Fibroblast of the aortic adventitia (primary cell): ENCODE measurements at places on chromosomes 5 and 9. TPM values are rescaled to one million over a fixed set of nuclear protein-coding genes. Genes with fewer than 3 reads are reported as not detected.

DNA sequence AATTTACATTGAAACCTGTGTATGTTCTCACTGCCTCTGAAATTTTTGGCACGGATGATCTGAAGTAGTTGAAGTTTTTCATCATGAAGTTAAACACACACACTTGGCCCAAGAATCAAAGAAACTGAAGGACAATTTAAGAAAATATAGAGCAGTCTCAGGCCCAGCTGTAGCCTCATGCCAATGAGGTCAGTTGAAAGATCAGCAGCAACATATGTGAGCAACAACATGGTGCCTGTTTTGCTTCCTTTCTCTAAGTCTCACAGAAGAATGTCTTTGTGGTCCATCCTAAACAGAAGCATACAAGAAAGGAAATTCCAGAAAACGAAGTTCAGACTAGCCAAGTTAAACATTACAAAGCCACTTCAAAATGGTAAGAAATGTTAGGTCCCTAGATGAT lies 1737.2 kb downstream of the MAT2B start:
- peak; percentile 4 for DNase-seq

- no peak for DNase-seq
Observed at GRCh38 chr9:130885484-130886375, 10.9 kb downstream of the QRFP start.

GRCh38 chr5:43571237-43571636 lies 14.4 kb upstream of the PAIP1 start:
- DNase-seq = peak; percentile 67

DNA sequence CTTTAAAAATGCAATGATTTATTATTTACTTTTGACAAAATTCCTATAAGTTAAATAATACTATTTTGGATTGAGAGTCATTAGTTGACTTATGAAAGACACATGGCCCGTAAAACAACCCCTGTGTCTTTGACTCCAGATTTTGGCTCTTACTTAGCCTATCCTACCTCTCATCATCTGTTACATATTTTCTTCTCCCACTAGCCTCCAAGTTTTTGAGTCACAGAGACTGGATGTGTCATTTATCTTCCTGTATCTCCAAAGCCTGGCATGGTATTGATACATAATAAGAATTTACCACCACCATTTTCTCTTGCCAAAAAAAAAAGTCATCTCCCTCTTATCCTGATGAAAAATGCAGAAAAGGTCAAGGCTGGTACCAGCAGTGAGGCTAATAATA lies 99.9 kb downstream of the GABRB2 start:
- DNase-seq = no peak

DNA sequence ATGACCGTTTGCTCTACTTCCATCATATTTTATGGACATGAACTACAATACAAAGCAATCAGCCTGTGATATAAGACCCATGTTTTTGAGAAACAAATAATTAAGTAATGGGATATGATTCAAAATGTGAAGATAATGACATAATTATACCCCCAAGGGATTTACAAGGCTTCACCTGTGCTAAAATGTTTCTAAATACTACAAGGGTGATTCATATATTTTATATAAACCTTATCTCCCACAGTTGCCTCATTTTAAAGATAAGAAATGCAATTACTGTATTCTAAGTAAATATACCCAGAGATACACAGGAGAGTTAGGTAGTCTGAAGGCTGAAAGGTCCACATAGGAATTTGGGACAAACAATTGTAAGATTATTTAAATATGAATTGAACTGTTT lies 662.0 kb upstream of the CHD1 start:
- DNase-seq = no peak

DNA sequence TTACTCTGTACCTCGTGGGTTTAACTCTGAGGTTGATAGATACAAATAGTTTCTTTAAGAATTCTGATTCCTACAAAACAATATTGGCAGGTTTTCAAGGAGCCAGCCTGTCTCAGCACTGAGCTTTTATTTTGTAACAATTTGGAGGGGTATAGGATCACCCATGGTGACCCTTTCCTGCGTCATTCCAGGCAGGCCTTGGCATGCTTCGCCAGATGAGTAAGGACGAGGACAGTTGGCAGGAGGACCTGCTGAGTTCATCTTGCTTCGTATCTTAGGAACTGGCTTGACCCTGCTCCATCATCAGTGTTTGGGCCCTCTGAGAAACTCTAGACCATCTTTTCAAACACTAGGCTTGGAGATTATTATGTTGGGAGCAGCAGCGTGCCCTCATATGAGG lies 17.9 kb downstream of the ZNF462 start:
- DNase-seq = peak; percentile 73

DNA sequence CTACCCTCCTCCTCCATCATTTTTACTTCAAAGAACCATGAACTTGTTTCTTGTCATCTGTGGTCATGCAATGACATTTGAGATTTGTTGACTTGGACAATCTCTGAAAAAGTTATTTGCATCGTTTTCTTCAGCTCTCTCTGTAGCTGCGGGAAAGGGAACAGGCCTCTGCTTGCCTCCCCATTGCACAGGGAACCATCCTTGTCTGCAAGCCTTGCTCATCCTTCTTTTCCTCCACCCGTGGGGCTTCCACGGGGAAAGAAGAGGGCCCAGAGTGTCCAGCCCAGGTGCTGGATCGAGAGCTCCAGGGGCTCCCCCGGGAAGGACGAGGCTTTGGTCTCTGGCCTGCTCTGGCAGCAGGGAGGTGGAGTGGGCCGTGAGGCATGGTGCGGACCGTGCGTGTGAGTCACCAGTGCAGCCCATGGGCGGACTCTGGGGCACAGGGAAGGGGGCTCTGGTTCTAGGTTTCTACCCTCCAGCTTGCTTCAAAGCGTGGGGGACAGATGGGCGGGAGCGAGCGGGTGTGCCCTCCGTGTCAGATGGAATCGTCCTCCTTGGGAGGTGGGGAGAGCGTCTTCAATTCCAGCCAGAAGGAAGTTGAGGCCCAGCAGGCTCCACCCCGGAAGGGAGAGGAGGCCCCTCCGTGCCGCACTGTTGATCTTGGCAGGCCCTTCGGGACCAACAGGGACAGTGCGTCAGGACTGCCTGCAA lies 6.0 kb upstream of the IRX4 start:
- no peak for DNase-seq

- DNase-seq = no peak
Observed at GRCh38 chr5:59002162-59002825, 419.4 kb downstream of the RAB3C start.

GRCh38 chr9:23552876-23553601 lies 273.0 kb downstream of the ELAVL2 start:
- no peak for DNase-seq

The C9orf50 gene
- total RNA-seq = 0.98 TPM in 1 of 2 replicates, not detected in the other

The SOX30 gene
- total RNA-seq = 0.09 TPM in 1 of 2 replicates, not detected in the other

The LRRC19 gene
- total RNA-seq = not detected in 2 replicates

The PCDHGA2 gene
- 2.5 and 3.9 TPM in 2 replicates for total RNA-seq

The IL4 gene
- 0.36 TPM in 1 of 2 replicates, not detected in the other for total RNA-seq

The ANGPTL2 gene
- total RNA-seq = 41.0 and 47.5 TPM in 2 replicates

The ARHGEF39 gene
- total RNA-seq = 3.9 TPM in 1 of 2 replicates, not detected in the other
